ENCODE measurements at places on chromosomes 1 and 21.
A peak's percentile ranks its signal among the peaks of the same experiment; 100 is the strongest.

GRCh38 chr1:2210084-2210653 is 15.6 kb upstream of the FAAP20 start:
- DNase-seq = no peak

- DNase-seq = no peak
Measured at GRCh38 chr1:99669376-99669775, 23.5 kb downstream of the PALMD start.

- no peak for DNase-seq
Measured at GRCh38 chr1:63073309-63074306, 248.8 kb upstream of the FOXD3 start.

DNA sequence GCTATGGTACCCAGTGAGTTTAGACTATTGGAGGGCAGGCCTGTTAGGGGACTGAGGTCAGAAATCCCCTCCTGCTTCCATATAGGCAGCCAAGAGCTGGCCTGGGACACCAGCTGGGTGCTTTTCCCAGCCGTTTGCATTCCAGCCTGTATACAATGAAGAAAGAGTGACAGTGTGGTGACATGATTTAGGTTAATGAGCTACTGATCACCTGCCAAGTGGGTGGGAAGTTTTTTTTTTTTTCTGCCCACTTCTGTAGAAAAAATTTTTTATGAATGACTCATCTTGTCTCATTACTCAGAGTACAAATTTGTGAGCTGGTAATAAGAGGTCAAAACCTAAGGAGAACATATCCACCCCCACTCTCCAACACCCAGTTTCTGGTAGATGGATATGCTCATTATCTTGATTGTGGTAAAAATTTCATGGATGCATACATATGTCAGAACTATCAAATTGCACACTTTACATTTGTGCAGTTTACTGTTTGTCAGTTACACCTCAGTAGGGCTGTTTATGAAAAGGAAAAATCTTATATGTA is 16.4 kb upstream of the CGN start:
- DNase-seq = no peak

DNA sequence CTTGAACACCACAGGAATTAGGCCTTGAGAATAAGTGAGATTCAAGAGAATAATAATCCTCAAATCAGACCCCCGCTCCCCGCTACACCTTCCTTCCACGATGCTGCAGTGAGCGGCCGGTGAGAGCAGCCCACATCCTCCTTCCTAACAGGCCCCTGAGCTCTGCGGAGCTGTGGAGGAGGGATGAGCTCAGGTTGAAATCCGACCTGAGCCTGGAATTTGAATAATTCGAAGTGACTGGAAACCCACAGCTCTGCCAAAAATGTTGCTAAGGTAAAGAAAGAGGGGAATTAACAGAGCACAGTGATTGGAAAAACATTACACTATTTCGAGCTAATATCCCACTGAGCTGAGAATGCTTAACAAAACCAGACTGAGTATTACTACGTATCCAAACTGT is 90.0 kb downstream of the URB2 start:
- no peak for DNase-seq

DNA sequence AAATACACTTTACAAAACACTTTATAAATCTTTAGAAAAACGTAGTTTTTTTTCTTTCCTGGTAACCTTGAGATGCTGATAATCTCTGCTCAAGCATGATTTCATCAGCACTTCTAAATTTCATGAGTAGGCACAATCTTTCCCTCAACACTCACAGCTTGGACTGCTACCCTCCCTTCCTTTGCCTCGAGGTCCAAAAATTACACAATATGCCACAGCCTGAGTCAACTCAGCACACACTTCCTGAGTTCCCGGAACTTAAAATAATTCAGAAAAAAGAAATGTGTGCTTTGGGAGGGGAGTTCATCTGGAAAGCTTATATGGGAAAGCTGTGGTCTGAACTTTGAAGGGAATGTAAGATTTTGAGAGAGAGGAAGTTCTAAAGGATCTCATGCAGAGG is 5.9 kb downstream of the CLCA2 start:
- DNase-seq = no peak

DNA sequence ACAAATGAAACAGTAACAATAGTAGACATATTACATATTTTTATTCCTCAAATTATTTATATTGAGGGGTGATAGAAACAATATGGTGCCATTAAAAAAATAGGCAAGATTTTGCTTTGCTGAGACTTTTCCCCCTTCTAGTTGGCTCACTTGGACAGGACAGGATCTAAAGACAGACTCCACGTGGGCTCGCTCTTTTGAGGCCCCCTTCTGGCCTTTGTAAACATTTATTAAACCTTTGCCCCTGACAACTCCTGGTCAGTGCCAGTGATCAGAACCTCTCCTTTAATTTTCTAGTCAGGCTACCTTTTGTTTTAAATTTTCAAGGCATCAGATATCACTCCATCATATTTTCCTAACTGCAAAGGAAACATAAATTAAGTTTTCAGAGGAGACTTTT is 49.7 kb upstream of the IFI44L start:
- DNase-seq = no peak

DNA sequence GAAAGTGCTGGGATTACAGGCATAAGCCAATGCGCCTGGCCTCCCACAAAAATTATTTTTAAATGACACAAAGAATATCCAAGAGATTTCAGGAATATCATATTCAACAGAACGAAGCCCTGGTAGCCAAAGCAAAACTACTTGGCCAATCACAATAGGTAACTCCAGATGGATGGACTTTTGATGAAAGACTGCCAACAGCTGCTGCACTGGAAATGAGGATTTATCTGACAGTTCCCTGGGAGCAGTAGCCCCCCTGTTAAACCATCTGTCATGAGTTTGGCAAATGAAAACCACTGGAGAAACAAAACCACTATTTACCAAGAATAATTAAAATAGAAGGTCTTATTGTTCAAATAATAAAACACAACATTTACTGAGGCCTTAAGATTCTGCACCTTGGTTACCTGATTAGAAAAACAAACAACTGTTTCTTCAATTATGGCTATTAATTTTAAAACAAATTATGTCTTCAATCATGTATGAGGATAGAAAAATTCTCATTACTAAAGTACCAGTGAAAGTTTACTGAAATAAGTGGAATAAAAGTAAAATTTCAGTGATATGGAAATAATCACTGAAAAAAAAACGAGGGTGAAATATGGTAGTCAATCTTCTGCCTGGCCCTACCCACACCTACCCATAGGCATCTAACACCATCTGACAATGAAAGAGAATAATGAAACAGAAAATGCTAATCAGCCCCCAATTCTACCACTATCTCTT is 34.3 kb upstream of the PSMG1 start:
- no peak for DNase-seq

- DNase-seq = no peak
Measured at GRCh38 chr1:219687779-219688178, 74.9 kb upstream of the ZC3H11B start.

DNA sequence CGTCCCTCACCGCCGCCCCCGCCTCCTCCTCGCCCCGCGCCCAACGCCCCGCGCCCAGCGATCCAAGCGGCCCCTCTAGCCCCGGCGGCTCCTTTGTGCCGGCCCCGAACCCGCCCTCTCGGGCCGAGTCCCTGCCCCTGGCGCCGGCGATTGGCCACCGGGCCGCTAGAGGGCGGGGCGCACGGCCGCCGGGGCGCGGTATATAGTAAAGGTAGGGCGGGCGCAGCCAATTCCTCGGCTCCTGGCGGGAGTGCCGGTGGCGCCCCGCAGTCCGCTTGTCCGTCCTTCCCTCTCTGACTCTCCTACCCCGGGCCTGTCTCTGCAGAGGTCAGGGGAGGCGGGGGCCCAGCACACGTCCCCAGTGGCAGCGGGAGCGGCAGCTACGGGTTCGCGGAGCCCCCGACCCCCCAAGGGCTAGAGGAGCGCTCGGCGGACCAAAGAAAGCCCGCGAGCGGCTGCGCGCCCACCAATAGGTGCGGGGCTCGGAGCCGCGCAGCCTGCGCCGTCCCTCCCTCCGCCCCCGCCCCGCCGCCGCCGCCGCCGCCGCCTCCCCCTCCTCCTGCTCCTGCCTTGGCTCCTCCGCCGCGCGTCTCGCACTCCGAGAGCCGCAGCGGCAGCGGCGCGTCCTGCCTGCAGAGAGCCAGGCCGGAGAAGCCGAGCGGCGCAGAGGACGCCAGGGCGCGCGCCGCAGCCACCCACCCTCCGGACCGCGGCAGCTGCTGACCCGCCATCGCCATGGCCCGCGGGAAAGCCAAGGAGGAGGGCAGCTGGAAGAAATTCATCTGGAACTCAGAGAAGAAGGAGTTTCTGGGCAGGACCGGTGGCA is at the start of gene ATP1B1:
Gene ATP1B1, plus strand, starts transcription at position 596 of the 826 bp plus-strand sequence. Its CDS starts 140 bp downstream, at position 736.
- peak; percentile 84 for DNase-seq

DNA sequence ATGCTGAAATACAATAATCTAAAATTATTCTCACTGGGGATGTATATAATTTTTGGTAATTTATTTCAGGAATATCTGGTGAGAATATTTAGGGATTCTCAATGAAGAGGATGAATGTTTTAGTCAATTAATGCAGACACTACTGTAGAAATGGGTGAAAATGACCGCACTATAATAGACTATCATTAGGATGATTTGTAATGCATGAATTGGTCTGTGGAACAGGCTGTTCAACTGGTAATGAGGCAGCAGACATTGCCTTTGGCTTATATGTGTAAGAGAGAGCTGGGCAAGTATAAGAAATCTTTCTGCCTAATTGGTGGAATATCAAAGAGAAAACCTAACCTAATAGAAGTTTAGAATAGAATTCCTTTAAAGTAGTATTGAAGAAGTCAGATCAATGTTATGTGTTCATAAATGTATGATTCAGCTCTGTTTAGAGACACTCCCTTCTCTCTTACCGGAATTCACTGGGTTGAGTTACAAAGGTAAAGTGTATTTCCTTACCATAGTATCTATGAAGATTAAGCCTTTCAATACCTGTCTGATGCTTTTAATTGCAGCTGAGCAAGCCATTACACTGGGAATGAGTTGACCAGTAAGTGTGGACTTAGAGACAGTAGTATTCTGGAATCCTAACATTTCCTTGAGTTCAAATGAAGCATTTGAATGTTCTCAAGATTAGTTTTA is 274.5 kb downstream of the S1PR1 start:
- no peak for DNase-seq

DNA sequence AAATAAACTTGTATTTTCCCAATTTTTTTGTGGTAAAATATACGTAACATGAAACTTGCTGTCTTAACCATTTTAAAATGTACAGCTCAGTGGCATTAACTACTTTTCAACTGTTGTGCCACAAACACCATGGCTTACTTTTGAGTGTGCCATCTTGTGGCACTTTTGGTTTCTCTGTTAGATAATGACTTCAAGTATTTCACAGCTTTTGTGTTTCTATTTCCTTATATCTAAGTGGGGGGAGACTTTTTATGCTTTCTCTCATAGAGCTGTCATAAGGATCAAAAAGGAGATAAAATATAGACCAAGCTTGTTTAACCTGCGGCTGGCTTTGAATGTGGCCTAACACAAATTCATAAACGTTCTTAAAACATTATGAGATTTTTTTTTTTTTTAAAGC is 44.3 kb downstream of the CDC14A start:
- peak; percentile 71 for DNase-seq

- no peak for DNase-seq
Measured at GRCh38 chr1:4045397-4046010, 145.4 kb upstream of the C1orf174 start.
